ENCODE measurements at places on chromosomes 7 and 10.

DNA sequence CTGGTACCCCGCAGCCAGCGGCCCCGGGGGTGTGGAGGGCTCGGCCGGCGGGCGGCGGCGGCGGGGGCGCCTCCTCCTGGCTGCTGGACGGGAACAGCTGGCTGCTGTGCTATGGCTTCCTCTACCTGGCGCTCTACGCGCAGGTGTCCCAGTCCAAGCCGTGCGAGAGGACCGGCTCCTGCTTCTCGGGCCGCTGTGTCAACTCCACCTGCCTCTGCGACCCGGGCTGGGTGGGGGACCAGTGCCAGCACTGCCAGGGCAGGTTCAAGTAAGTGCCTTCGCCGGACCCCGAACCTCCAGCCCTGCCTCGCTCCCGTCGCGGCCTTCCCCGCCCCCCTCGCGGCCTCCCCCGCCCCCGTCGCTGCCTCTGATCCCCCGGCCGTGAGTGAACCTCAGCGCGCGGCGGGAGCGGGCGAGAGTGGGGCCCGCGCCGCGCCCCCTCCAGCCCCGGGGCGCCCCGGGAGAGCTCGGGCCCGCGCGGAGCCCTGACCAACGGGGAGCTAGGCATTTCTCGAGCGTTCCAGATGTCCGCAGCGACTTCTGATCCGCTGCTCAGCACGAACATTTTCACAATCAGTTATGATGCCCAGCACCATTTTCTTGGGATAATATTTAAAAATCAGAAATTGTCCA is 727 bp downstream of the ATRNL1 start:
- DNase-seq = no peak

GRCh38 chr10:103789771-103790201 is 65.6 kb downstream of the SH3PXD2A start:
- peak; percentile 24 for DNase-seq

DNA sequence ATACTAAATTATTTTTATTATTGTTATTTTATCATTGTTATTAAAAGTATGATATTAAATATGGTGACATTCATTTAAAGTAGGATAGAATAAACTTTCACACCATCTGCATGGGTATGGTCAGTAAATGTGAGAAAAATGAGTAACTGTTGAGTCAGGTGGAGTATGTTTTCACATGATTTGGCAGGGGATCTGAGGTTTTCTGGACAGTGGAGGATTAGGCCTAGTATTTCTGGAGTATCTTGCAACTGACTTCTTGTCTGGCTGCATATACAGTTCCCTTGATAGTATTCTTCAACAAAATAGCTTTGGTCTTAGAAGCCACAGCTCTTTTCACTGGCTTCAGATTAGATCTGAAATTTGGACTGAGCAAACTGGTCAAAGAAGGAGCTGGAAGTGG is 54.5 kb downstream of the GBF1 start:
- no peak for DNase-seq

DNA sequence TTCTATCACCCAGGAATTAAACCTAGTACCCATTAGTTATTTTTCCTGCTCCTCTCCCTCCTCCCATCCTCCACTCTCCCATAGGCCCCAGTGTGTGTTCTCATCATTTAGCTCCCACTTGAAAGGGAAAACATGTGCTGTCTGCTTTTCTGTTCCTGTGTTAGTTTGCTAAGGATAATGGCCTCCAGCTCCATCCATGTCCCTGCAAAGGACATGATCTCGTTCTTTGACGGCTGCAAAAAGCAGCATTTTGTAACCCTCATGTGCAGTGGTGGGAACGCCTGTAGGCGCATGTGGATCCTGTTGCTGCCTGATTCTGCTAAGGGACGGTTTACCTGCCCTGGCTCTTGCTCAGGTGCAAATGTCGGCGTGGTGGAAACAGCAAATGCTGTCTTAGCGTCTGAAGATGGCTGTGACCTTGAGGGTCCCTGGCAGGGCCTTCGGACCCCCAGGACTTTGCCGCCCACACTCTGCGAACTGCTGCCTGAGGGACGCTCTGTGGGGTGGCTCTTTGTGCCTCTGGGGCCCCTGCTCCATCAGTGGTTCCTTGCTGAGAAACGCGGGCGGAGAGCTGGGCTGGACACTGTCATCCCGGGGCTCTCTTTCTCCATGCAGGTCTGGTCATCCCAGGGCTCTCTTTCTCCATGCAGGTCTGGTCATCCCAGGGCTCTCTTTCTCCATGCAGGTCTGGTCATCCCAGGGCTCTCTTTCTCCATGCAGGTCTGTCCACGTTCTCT is 5.6 kb upstream of the MTG1 start:
- peak; percentile 81 for DNase-seq

DNA sequence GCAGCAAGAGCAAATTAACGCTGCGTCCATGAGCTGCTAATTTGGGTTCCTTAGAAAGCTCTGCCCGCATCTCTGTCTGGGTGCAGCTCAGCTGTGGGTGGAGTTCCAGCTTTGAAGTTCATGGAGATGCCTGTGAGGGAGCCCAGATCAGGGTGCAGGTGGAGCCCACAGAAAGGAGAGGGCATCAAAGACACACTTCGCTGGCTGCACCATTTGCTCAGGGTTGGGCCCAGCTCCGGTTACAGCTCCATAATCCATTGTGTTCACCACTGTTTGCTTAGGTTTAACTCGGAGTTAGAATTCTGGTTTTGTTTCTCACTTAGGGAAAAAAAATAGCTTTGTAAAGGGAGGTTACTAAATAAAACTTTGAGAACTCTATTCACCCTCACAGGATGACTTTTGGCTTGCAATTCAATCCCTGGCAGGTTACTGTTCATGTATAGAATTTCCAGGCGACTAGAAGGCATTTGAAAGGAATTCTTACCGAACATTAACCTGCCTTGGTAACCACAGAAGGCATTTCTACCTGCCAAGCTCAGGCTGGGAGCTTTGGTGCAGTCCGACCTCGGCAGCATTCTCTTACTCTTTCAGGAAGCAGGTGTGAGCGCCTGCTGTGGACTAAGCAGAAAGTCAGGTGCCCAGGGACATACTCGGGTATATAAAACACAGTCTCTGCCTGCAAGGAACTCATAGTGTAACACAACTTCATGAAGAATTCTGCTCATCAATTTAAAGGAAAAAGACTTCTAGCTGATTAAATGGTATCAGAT is 179.5 kb upstream of the RNF32 start:
- no peak for DNase-seq

Measured in NB4 (cell line).